ENCODE measurements at places on chromosomes 1 and 21. TPM values are rescaled to one million over a fixed set of nuclear protein-coding genes. Genes with fewer than 3 reads are reported as not detected.

DNA sequence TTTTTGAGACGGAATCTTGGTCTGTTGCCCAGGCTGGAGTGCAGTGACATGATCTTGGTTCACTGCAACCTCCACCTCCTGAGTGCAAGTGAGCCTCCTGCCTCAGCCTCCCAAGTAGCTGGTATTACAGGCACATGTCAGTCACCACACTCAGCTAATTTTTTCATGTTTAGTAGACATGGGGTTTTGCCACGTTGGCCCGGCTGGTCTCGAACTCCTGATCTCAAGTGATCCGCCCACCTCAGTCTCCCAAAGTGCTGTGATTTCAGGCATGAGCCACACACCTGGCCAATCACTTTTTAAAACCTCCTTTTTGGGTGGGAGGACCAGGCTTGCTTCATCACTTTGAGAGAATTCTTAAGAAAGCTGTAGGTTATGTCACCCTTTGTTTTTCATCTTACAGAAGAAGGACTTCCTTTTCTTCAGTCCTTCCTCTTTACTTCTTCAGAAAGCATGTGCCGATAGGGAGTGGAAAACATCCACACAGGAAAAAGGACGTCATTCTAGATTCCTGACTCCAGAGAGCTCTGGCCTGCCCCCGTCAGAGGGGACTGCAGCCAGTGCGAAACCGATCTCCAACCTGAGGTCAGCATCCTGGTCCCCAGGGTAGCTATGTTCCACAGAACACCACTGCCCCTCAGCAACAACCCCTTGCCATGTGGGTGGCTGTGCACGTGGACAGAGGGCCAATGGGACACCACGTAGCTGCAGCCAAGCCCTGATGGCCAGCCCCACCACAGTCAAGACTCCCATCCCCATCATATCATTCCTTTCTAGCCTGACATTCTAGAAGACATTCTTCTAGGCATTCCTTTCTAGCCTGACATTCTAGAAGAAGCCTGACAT is 21.9 kb downstream of the NCF2 start:
- DNase-seq, result no peak

DNA sequence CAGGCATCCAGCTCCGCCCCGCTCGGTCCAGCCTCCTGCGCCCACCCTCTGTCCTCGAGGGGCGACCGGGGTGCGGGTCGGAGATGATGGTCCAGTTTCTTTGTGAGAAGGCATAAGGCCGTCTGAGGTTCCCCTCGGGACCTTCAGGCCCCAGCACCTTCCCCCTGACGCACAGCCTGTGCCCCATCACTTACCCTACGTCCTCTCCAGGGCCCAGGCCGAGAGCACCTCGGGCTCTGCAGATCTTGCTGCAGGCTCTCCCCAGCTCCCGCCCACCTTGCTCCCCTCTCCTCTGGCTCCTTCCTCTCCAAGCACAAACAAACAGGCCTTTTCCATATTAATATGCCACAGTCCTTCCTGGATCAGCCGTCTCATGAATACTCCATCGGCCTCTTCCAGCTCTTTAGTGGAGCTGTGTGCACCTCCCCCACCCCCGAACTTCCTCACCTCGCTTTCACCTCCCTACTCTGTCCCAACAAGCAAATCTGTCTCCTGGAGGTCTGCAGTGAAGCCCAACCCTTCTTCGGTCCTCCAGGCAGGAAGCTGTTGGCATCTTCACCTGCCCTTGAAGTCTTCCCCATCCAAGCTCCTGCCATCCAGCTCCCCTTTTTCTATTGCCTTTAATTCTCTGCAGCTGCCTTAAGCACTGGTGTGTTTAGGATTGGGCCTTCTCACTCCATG is 448 bp upstream of the COL9A2 start:
- DNase-seq, result no peak

Gene ADORA1
- total RNA-seq, result 4.1 TPM

- DNase-seq, result no peak
Observed at GRCh38 chr1:5140136-5140535, 485.7 kb downstream of the AJAP1 start.

DNA sequence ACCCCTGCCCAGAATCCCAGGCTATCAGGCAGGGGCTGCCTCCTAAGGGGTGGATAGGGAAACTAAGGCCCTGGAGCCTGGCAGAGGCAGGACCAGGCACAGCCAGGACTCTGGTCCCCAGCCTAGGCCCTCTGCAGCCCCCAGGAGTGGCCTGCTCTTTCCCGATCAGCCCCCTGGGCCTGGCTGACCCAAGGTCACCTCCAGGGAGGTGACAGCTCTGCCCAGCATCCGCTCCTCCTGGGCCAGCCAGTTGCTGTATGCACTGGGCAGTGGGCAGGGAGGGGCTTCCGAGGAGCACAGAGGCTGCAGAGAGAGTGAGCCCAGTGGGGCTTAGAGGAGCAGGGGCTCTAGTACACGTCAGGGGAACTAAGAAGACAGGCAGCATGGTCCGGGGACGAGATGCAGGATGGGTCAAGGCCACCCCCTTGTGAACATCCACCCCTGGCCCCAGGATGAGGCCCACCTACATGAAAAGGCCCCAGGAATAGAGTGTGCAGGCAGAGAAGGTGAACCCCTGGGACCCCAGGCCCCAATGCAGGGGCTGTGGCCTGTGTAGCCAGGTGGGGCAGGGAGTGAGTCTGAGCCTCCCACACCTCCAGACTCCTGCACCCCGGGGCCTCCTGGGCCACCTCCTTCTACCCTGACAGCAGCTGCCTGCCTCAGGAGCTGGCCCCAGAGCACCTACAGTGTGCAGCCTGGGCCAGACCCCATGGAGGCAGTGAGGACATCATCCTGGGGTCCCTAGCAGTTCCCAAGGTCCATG is 32.8 kb downstream of the WNT9A start:
- no peak for DNase-seq

DNA sequence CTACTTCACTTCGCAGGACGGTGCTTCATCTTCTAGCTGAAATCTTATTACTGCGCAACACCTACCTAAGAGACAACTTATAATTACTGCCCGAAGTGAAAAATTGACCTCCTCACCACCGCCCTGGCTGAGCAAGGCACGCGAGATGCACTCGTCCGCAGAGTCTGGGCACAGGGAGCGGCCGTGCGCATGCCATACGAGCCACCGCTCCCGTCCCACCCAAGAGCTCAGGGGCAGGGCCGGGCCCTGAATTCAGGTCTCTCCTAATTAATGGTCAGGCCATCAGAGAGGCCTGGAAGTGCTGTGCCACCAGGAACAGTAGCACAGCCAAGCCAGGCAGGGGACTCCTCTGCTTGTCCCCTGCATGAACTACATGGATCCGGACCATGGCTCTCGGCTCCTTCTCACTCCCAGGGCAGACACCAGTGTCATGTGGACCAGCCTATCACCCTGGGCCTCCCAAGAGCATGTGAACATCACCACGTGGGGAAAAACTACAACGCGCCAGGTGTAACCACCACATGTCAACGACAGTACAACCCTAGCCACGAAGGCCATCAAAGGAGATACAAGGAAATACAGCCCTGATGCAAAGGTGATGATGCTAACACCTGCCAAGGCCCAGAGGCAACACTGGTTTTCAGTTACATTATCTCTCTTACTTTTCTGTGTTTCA is 11.5 kb downstream of the RIPK4 start:
- no peak for DNase-seq

Gene TRIM58
- total RNA-seq, result 6.0 TPM

GRCh38 chr1:88956003-88956402 is 36.4 kb downstream of the KYAT3 start:
- DNase-seq, result no peak

DNA sequence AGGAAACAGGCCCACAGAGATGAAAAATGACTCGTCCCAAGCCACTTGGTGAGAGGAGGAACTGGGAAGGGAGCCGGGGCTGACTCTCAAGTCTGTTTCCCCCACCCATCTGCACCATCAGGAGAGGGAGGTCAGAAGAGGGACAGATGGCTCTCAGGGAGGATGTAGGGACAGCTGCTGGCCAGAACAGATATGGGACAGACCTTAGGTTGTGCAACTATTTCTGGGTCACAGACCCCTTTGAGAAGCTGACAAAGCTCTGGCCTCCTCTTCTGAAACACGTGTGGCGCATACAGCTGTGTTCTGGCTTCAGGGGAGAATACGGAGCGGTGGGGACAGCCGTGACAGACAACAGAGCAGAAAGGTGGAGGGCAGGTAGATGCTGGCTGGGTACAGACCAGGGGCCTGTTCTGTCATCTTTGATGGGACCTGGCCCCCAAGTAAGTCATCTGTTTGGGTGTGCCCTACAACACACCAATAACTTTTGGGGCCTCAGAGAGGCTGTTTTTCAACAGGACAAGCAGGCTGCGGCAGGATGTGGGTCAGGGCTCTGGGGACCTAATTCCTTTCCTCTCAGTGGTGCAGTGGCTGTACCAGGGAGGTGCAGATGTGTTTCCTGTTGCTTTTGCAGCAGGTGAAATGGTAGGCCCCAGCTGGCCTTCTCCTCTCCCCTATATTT is 7.3 kb downstream of the SH3BGRL3 start:
- no peak for DNase-seq

Gene INTS11
- 81.9 TPM for total RNA-seq

- no peak for DNase-seq
Observed at GRCh38 chr1:161801955-161802354, 35.8 kb downstream of the ATF6 start.

Gene RAB29
- 24.7 TPM for total RNA-seq

- DNase-seq, result no peak
Observed at GRCh38 chr21:20613654-20614053, 384.6 kb upstream of the NCAM2 start.

- no peak for DNase-seq
Observed at GRCh38 chr1:14228677-14229076, 369.8 kb upstream of the KAZN start.

DNA sequence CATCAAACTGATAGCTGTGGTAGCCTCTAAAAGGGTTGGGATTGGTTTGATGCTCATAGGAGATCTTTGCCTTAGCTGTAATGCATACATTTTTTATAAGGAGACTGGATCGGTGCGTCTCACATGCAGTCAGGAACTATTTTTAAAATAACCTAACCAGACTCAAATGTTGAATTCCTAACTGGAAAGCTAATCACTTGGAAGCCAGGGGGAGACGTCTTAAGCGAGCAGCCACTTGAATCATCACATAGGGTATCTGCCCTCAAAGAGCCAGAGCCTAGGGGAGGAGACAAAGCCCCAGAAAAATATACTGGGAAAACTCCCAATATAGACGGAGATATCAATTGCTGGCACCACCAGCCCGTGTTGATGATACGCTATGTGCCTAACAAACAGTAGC is 61.7 kb upstream of the PUM1 start:
- no peak for DNase-seq

Gene HAPLN2
- 0.78 TPM for total RNA-seq

- DNase-seq, result no peak
Observed at GRCh38 chr1:48744032-48744431, 32.7 kb downstream of the BEND5 start.

Gene HCN3
- 2.6 TPM for total RNA-seq

GRCh38 chr1:11990303-11991032 is 10.2 kb downstream of the MFN2 start:
- no peak for DNase-seq

Gene PRAMEF12
- not detected for total RNA-seq

DNA sequence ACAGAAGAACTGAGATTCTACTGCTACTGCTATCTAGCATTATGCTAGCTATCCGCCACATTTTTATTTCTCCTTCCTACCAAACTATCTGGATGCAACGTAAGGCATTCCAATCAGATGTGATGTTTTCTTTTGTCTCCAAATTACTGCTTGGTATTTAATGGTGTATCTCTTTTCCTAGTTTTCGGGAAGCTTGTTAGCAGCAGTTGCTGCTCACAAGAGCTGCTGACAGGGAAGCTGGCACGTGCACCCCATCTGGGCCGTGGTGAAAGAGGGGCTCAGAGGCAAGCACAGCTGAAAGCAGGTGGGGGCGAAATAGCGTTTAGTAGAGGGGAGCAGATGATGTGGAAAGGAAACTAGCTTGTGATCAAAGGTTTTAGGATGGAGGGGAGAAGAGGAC is 57.3 kb downstream of the JAK1 start:
- DNase-seq, result no peak

DNA sequence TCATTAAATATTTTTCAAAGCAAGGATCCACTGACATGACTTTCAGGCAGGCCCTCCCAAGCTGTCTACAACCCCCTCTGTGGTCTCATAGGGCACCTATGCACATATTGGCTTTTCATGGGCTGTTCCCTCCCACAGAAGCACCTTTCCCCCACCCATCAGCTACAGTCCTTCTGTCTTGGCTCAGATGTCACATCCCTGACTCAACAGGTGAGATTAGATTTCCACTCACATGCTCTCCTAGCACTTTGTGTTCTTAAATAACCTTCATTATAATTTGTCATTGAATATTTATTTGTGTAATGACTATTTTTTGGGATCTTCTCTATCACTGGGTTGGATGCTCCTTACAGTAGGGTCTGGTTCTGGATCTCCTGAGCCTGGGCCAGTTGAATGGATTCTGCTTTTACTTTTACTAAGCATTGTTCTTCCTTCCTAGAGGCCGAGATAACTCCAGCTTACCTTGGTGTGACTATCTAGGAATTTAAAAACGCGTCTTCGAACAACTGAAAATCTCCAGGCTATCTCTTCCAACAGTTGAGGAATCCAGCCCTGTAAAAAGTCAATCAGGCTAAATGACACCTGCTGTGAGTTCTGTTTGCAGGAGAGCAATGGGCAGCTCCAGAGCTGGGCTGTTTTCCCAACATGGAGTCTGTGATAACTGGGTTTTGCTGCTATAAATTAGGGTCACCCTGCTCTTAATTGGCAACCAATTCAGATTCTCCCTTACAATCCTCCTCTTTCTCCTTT is 16.2 kb downstream of the ROR1 start:
- DNase-seq, result no peak

Gene SV2A
- 1.7 TPM for total RNA-seq

DNA sequence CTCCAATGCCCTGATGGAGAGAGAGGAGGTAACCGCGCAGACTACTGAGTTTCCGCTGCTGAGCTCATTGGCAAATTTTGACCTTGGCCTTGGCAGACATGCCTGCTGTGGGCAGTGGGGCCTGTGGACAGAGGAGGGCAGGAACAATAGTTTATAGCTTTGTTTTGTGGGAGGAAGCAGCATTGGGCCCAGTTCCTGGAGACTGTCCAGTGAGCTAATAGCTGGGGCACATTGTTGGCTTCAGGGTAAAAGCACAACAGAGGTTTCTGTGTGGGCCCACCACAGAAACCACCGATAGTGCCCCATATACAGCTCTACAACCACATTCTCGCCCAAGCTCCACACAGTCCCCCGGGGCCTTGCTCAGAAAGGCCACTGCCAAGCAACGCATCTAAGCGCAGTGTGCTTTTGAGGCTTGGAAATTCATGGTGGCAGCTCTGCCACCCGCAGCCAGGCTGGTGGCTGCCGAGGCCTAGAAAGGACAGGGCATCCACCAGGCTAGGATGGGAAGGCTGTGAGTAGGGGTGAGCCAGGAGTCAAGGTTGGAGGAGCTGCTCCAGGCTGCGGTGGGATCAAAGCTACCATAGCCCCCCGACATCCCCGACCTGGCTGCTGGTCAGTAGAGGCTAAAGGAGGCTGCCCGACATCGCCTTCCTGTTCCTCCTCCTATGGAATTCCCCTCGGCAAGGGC is 43.2 kb downstream of the NEK2 start:
- DNase-seq, result no peak

Gene MMP23B
- 40.3 TPM for total RNA-seq

- no peak for DNase-seq
Observed at GRCh38 chr1:223780318-223780717, 65.4 kb downstream of the TP53BP2 start.
